Myometrial cell (primary cell): ENCODE measurements at places on chromosomes 7 and 10. TPM values are rescaled to one million over a fixed set of nuclear protein-coding genes. Genes with fewer than 3 reads are reported as not detected.

HKDC1 gene
- total RNA-seq: 0.29 and 1.1 TPM in 2 replicates

GNAT3 gene
- total RNA-seq: not detected in 2 replicates

HOXA1 gene
- total RNA-seq: 1.7 and 2.1 TPM in 2 replicates

HEPACAM2 gene
- not detected in 2 replicates for total RNA-seq

IL6 gene
- 0.53 and 9.5 TPM in 2 replicates for total RNA-seq
